ENCODE measurements at places on chromosomes 11 and 22.

GRCh38 chr11:64088162-64089026, 52.7 kb downstream of the FLRT1 start:
- DNase-seq: no peak

GRCh38 chr22:24189249-24190158, 8.2 kb downstream of the SUSD2 start:
- DNase-seq: no peak

DNA sequence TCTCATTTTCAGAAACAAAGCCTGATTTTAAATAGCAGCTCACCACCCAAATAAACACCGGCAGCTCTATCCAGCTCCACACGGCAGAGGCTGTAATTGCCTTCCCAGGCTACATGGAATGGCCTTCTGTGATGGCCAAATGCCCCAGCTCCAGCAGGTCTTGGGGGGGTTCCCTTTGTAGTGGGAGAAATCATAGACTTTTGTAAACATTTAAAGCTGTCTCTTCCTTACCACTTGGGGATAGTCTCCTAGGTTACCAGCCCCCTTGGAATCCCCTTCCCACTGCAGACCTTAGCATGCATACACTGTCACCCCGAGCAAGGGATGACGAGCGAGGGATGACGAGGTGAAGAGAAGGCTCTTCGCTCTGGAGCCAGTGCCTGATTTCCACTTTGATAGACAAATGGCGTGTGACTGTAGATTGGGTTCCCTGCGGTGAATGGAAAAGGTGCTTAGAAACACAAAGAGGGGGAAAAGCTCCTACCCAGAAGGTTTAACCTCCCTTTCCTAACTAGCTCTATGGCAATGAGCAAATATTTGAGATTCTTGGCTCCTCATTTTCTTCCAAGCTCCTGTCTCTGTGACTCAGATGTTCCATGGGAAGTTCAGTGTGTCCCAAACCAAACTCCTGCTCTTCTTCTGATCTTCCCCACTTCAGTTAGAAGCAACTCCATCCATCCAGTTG, 108.0 kb upstream of the CADM1 start:
- DNase-seq: no peak

GRCh38 chr11:2566223-2567025, 121.6 kb downstream of the KCNQ1 start:
- no peak for DNase-seq

DNA sequence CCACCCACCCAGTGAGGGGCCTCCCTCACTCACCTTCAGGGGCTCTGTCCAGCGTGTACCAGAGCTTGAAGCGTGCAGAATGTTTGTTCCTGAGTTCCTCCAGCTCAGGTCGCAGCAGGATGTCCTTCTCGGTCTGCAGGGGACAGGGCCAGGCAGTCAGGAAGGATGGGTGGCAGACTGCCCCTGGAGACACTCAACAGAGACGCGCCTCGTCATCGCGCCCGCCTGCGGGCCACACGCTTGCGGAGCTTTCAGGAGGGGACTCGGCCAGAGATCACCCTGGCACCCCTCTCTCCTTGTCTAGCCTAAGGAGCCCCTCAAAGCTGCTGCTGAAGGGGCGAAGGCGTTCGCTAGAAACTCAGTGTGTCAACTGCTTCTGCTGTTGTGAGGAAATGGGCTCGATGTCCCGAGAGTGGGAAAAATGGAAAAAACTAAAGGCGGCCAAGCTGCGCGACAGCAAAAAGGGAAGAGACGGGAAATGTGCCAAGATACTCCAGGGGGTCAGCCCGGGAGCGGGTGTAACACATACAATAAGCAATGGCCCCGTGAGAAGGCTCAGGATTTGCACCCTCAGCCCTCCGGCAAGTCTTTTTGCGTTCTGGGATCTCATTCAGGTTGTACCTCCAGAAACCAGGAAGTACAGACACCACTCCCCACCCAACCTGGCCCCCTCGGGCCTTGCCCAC, 9.2 kb upstream of the POLDIP3 start:
- DNase-seq: no peak

GRCh38 chr22:45709060-45709739, 37.6 kb downstream of the ATXN10 start:
- no peak for DNase-seq

- no peak for DNase-seq
Observed at GRCh38 chr22:35343664-35344550, 37.0 kb upstream of the HMOX1 start.

All from stimulated activated CD8-positive, alpha-beta memory T cell treated with anti-CD3 and anti-CD28 coated beads, Interleukin-15, amount 100 ng/mL, for 4 hours (primary cell).